Esophagus muscularis mucosa (tissue), 4 donors: ENCODE measurements at places on chromosomes 5 and 9. TPM values are rescaled to one million over a fixed set of nuclear protein-coding genes. Genes with fewer than 3 reads are reported as not detected.

CDKN2A gene
- total RNA-seq, result 5.0 TPM

DNA sequence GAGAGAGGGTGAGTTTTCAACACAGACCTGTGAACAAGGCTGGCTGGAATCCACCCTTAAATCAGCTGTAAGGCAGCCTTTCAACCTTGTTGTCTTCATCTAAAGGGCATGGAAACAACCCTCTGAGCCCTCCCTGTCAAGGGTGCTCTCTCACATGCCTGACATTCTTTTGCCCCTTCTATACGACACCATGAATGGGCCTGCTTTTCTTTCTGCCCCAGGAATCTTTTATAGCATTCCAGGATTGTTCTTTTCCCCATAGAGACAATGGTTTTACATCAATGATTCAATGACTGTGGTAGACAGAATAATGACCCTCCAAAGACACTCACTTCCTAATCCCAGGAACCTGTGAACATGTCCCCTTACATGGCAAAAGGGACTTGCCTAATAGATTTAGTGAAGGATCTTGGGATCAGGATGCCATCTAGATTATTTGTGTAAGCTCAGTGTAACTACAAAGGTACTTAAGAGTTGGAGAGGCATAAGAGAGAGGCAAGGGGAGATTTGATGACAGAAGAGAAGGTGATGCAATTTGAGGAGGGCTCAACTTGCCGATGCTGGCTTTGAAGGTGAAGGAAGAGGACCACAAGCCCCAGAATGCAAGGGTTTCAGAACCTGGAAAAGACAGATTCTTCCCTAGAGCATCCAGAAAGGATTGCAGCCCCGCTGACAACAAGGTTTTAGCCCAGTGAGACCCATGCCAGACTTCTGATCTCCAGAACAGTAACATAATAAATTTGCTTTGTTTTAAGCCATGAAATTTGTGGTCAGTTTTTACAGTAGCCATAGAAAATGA is 29.2 kb upstream of the HMHB1 start:
- no peak for DNase-seq

GRCh38 chr5:180643191-180643851 is 6.1 kb downstream of the FLT4 start:
- no peak for DNase-seq

GRCh38 chr5:90680921-90681563 is 122.4 kb downstream of the ADGRV1 start:
- no peak for DNase-seq

FUT7 gene
- total RNA-seq, result not detected

OLFM1 gene
- total RNA-seq, result 18.7 TPM

DNA sequence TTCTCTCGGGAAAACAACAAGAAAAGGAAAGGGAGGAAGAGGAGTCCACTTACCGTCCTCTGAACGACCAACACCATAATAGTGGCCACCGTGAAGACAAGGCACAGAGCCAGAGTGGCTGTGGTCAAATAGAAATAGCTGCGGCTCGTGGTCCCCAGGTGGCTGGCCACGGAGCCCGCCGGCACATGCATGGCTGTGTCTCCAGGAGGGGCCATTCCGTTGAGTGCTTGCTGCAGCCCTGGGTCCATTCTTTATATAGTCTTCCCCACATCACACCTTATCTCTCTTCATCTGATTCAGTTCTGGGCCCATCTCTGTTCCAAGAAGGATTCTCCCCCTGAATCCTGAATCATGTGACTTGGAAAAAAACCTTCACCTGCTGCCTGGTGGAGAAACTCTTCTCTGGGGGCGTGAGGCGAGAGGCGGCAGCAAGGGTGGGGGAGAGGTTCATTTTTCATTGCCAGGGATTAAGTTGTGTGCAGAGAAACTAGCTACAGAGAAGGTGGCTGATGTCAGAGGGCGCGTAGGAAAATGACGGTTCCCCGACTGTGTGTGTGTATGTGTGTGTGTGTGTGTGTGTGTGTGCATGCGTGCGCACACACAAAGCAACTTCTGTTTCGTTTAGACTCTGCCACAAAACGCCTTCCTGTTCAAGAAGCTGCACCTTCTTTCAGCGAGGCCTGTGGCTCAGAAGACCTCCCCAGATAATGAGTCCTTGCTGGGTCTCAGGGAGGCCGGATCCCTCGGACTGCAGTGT is at the start of gene TNFSF8:
Gene TNFSF8, minus strand, starts transcription at position 536 of the 757 bp plus-strand sequence. Its CDS starts 288 bp downstream, at position 248.
- peak; percentile 87 for DNase-seq

DNA sequence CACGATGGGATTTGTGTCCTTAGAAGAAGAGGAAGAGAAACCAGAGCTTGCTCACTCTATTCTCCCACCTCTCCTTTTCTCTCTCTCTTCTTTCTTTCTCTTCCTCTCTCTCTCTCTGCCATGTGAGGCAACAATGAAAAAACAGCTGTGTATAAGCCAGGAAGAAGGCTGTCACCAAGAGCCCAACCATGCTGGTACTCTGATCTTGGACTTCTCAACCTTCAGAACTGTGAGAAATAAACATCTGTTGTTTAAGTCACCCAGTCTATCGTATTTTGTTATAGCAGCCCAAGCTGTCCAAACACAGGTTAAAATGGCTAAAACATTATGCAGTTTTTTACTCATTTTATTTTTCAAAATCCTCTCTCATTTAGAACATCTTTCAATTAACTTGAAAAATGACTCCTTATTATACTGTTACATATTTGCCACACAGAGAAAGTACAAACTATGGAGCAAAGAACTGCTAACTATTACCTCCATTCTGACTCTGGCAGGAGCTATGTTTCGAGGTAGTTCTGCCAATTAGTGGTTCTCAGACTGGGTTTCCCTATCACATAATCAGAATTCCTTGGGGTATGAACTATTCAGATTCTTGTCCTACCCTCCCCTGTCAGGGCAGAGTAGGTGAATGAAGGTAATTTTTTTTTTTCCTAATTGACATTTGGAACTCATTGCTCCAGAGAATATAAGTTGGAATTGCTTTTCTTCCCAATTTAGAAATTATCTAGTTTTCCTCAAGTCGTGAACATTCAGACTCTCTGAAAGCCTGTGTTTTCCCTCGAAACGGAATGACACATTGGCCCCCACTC is 434.6 kb downstream of the ENC1 start:
- no peak for DNase-seq

C9orf50 gene
- total RNA-seq, result not detected

TAF11L8 gene
- total RNA-seq, result not detected

FSTL4 gene
- not detected for total RNA-seq

SLC6A7 gene
- total RNA-seq, result not detected

GRCh38 chr9:92253656-92254055 is 39.8 kb downstream of the IARS1 start:
- DNase-seq, result no peak

TOR2A gene
- total RNA-seq, result 5.4 TPM

DNA sequence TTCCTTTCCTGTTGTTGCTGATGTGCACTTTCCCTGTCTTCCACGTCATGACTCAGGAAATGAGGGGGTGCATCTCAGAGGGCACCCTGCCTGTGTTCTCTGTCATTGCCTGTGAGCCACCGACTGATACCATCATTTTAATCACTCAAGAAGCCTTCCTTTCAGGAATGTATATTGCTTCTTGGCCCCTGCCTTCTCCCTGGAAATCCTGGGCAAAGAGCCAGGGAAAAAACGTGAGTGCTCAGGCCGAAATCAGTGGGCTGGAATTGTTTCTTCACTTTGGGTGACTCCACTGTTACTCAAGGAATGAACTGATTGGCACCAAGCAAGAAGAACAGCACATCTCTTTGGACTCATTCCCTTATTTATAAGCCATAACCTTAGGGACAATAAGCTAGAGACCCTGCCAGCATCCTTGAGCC is 126.1 kb downstream of the SNX18 start:
- no peak for DNase-seq

PALM2AKAP2 gene
- total RNA-seq, result 4.6 TPM

GRCh38 chr5:154642499-154643245 is 112.5 kb upstream of the LARP1 start:
- DNase-seq, result no peak

GRCh38 chr5:137348759-137349158 is 150.4 kb downstream of the SPOCK1 start:
- no peak for DNase-seq

EMB gene
- total RNA-seq, result 8.0 TPM

DNA sequence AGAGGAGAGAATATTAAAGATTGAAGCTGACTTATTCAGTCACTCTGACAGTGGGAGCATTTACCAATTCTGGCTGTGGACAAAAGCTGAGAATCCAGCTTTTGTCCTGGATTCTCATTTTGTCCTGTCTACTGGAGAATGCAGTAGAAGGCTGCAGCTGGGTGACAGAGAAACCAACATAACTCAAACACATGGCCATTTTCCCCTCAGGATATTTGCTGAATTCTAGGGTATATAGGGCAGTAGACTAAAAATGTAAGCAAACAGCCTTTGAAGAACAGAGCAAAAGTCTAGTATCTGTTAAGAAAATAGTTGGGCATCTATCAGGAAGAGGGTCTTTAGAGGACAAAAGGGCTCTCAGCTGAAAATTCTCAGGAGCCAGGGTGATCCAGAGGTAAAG is 20.6 kb downstream of the ZNF484 start:
- no peak for DNase-seq

DNA sequence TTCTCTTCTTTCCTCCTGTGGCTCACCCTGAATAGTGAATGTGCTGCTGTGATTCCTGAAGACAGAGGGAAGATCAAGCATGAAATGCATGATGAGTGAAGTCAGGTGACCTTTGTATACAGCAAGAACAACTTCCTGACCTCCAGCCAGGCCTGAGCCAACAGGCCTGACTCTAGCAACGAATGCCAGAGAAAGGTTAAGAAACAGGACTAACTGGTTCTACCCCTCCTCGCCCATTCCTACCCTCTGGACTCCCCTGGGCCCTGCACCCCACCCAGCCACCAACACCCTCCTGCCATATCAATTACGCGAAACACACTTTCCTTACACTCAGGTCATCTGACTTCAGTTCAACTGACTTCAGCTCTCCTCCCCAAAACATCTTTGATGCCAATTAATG is 4.9 kb downstream of the SUSD1 start:
- DNase-seq, result no peak
